ENCODE measurements at places on chromosomes 2 and 18.

DNA sequence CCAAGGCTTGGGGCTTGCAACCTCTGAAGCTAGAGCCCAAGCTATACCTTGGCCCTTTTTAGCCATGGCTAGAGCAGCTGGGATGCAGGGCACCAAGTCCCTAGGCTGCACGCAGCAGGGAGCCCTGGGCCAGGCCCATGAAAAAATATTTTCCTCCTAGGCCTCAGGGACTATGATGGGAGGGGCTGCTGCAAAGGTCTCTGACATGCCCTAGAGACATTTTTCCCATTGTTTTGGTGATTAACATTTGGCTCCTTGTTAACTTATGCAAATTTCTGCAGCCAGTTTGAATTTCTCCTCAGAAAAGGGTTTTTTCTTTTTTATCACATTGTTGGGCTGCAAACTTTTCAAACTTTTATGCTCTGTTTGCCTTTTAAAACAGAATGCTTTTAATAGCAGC, 56.9 kb upstream of the LHCGR start:
- DNase-seq = no peak

DNA sequence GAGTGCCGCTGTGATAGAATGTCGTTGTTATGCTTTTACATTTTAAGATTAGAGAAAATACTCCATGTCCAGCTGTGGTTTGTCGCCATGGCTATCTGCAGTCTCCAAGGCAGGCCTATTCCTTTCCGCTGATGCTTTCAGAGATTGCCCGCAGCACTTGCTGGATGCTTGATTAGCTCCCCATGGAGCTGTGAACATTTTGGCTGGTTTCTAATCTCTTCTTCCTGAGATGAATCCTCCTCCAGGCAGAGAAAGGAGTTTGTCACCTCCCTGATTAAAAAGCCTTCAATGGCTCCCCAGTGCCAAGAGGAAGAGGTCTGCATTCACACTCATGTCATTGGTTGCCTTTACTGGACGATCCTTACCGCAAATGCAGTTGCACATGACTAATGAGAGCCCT, 32.6 kb upstream of the LPIN1 start:
- no peak for DNase-seq

DNA sequence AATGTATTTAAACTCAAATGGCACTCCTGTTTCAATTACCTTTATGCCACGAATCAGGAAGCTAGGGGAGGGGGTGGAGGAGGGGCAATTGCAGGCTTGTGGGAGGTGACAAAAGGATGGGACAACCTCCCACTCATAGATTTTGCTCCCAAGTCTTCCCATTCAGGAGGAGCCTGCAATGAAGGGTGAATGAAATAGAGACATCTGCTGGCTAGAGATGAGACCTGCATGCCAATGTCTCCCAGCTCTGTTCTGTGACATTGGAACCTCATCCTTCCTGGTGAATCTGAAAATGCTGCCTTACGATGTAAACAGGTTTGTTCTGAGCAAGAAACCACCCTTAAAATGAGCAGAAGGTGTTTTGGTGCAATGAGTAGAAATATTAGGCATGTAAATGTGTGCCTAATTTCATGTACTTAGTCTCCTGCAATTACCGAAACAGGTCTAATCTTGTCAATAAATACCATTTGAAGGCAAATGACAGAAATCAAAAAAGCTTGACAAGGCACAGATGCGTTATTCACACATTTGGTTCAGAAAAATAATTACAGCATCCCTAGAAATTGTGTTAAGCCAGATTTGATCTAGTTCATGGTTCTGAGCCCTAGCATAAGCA, 2.7 kb upstream of the PID1 start:
- peak; percentile 21 for DNase-seq

- DNase-seq = no peak
These were observed 138.6 kb downstream of the GLI2 start for GRCh38 chr2:120873958-120874887.

DNA sequence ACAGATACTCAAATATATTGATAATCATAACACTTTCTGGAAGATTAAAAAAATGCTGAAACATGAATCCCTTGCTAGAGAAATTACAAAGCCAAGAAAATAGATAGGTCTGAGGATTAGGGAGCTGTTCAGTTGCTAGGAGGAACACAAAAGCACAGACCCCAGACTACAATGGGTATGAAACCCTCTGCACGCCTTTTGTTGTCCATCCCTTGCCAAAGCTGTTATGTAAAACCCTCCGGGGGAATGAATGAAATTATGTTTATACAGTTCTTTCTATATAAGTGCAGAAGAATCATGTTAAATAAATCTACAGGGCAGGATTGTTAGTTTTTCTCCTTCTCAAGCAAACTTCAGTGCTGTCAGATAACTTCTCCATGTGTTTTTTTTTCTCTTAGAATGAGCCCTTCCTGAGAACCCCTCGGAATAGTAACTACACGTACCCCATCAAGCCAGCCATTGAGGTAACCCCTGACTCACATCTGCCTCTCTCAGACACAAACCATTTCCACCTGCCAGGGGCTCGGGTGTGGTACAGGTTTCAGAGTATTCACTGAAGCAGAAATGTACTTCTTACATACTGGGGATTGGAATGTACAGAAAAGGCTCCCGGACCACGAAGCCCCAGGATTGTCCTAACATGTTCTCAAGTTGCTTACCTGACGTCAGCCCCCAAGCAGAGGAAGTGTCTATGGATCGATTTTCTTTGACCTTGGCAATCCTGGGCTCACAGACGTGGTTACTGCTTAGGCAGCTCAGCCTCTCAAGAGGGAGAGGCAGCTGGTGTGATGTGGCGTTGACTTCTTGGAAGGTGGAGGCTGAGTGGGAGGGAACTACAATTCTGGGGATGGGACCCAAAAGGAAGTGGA, 118.0 kb downstream of the PLB1 start:
- no peak for DNase-seq

GRCh38 chr2:63765117-63765516, 76.6 kb upstream of the UGP2 start:
- no peak for DNase-seq

DNA sequence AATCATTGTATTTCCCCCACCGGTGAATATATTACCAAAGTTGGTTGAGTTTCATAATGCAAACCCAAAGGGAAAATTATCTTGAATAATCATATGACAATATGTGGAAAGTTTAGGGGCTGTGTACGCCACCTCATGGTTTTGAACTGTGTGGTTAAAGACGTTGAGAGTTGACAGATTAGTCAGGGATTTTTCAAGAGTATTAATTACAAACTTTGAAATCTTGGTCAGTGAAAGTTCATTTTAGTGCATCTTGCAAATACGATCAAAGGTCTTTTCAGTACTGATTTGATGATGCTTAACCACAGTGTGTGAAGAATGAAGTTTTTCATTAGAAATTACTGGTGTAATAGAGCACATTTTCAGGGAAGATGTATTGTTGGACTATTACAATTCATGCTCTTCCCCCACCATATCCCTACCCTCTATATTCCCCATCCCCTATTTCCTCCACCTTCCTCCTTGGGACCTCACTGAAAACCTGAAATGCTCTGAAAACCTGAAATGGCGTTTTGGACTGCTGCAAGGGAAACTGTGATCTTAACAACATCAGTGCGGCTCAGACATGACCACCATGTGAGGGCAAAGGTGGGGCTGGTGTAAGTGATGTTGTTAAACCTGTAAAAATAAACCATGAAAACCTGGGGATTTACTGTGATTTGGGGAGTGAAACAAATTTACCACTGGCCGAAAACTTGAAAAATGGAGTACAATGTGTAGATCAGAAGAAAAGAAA, 4.5 kb upstream of the BCL2L11 start:
- DNase-seq = no peak

- DNase-seq = no peak
These were observed 621.3 kb downstream of the XIRP2 start for GRCh38 chr2:167509586-167509985.

DNA sequence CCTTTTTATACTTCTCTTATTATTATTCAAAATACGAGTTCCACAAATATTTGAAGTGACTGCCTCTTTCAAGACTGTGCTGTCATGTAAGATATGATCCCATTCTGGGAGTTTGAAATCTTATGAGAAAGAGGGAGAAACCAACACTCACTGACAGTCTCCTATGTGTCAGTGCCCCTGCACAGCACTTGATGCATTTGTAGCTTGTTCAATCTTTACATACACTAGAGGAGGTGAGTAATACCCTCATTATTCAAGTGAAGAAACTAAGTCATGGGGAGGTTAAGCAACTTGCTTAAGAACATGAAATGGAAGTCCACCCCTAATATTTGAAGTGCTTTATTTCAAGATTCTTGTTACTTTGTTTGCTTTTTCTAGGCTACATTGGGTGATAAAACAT, 459.5 kb upstream of the FANCL start:
- no peak for DNase-seq

GRCh38 chr2:120701096-120701495, 34.6 kb upstream of the GLI2 start:
- no peak for DNase-seq

GRCh38 chr2:69022548-69022947, 9.6 kb downstream of the ANTXR1 start:
- DNase-seq = no peak

DNA sequence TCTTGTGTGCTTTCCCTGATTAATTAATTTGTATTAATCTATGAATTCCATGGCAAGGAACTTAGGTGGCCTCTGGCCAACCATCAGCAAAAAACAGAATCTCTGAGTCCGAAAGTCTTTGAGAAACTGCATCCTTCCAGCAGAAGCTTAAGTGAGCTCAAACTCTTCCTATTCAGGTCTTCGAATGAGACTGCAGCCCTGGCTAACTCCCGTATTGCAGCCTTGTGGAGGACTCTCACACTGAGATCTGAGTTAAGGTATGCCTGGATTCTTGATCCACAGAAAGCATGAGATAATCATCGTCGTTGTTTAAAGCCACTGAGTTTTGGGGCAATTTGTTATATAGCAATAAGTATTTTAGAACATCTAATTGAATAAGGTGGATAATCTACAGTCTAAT, 1143.9 kb upstream of the NXPH2 start:
- DNase-seq = no peak

GRCh38 chr2:189348369-189348768, 92.9 kb upstream of the WDR75 start:
- DNase-seq = no peak

DNA sequence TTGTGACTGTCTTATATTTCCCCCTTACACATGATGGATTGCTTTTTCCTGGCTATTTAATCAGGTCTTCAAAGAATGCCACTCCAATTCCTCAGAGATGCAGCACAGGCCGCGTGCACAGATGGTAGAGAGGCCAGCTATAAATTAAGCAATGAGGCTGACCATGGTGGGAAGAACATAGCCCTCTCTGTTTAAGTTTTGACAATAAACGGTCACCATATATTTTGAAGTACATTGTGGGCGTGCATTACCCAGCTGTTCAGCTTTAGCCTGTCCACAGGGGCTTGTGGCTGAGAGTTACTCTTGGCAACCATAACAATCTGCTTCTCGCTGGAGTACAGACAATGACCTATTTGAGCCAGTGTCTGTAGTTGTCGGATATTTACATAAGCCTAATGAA, 730.8 kb downstream of the DCC start:
- peak; percentile 46 for DNase-seq

GRCh38 chr2:189824694-189825396, 40.6 kb downstream of the PMS1 start:
- DNase-seq = no peak

DNA sequence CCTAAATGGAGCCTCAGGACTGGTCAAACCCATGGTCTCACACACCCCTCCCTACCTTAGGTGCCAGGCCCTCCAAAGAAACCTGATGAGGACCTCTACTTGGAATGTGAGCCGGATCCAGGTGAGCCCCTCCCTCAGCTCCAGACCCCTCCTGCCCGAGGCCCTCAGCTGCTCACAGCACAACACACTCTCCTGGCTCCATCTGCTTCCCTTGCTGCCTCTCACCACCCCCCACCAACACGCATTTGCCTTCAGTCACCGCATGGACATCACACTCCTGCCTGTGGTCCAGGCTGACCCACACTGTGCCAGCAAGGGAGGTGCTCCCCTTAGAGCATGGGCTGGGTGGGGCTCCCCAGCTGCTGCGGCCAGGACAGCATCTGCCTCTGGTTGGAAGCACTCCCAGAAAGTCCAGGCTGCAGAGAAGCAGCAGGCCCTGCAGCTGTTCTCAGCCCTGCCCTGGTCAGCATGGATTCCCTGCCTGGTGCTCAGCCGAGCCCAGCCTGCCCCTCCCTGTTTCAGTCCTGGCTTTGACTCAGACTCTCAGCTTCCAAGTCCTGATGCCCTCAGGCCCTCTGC, 15.1 kb downstream of the SH2D6 start:
- DNase-seq = no peak

DNA sequence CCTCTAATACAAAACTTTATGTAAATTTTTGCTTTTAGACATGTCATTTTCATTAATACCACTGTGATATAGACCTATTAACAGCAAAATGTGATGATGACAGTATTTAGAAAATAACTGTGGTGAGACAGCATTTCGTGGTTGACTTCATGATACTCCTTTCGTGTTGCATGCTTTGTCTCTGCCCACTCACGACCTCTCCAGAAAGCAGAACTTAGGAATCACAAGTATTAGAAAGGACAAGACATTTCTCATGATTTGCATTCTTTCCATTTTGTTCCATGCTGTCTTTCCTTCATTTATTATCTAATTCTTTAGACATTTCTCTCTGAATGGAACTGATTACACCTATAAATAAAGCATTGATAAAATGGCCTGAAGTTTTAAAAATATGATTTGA, 85.2 kb upstream of the POU3F3 start:
- no peak for DNase-seq

GRCh38 chr2:74530239-74531187, 780 bp downstream of the HTRA2 start:
- no peak for DNase-seq

DNA sequence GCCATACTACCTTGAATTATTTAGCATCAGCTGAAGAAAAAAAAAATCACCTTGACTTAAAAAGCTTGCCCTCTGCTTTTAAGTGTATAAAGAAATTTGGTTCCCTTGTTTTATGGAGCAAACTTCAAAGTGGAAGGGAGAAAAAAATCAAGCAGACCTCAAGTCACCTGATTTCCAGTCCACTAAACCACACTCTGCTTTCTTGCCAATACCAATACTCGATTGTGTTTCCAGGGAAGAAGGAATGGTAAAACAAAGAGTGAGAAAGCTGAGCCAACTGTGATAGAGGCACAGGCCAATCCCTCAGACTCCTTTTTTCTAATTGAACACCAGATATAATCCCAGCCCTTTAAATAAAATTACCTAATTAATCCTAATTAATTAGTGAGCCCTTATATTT, 587.3 kb downstream of the ARHGAP15 start:
- DNase-seq = no peak

DNA sequence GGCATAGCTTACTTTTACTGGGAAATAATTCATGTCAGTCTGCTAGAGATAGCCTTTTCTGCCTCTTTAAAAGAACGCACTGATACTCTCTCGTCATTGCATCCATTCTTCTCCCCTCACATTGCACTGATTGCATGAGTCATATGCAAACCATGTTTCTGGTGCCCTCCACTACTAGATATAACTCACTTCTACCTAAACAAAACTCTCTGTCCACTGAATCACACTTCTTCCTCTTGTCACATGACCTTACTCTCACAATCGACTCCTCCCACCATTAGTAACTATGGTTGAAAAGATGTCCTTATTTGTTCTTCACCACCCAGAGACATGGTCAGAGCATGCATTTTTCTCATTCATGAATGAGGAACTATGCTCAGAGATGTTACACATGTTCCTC, 158.0 kb downstream of the CSRNP3 start:
- DNase-seq = no peak
